ENCODE measurements at places on chromosomes 16 and 17. TPM values are rescaled to one million over a fixed set of nuclear protein-coding genes. Genes with fewer than 3 reads are reported as not detected.
A peak's percentile ranks its signal among the peaks of the same experiment; 100 is the strongest.

AGRP gene
- total RNA-seq: not detected

TEKT1 gene
- not detected for total RNA-seq

DNA sequence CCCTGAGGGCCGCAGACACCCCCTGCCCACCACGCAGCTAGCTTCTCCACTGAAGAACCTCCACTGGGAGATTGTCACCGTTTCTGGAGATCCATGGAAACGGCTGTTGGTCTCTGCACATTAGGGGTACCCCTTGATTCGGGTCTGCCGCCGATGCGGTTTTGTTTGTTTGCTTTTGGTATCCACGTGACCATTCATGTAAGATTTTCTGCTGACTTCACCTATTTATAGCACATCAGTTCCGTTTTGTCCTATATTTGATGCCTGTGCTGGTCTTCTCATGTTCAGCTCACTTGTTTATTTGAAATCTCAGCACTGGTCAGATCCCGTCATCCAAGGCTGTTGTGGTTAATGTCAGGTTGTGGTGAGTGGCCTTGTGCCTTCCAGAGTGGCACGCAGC is 21.1 kb downstream of the CRAMP1 start:
- no peak for DNase-seq

DNA sequence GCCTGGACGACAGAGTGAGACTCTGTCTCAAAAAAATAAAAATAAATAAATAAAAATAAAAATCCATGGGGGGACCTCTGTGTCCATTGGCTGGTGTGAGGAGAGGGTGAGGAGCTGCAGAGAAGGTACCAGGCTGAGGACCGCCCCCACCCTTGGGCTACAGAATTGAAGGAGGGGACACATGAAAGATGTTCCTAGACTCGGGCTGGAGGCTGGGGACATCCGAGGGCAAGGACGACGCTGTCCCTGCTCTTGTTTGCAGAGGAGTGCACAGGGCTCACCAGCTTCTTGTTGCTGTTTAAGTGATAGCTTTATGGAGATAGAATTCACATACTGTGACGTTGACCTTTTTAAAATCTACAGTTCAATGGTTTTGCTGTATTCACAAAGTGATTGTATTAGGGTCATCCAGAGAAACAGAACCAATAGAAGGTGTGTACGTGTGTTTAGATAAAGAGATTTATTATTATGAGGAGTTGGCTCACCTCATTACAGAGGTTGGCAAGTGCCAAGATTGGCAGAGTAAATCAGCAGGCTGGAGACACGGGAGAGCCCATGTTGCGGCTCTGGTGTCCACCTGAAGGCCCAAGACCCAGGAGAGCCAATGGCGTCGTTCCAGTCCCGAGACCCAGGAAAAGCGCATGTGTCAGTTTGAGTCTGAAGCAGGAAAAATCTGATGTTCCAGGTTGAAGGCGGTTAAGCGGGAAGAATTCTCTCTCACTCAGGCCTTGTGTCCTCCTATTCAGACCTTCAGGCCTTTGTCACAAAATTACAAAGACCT is 320.7 kb downstream of the SEC14L1 start:
- no peak for DNase-seq

- DNase-seq: no peak
Measured at GRCh38 chr17:31595666-31596381, 204.3 kb downstream of the RAB11FIP4 start.

GRCh38 chr17:55634702-55635101 is 88.0 kb downstream of the TMEM100 start:
- DNase-seq: no peak

DNA sequence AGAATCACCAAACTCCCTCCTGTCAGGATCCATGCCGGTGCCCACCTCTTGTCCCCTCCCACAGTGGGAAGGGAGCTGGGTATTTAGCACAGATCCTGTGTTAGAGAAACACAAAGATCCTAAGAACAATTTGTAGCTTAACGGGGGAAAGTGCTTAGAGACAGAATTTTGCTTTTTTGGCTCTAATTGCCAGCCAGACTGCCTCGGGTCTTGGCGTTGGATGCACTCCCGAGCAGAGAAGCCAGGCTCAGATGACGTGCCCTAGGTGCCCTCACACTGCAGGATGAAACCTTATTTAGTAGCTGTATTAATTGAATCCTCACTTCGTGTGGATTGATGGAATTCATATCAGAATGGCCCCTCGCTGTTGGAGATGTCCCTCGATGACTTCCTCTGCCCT is 22.5 kb upstream of the MAF start:
- DNase-seq: no peak

- DNase-seq: peak; percentile 83
Measured at GRCh38 chr17:49567871-49568694, 7.6 kb upstream of the NXPH3 start.

DNA sequence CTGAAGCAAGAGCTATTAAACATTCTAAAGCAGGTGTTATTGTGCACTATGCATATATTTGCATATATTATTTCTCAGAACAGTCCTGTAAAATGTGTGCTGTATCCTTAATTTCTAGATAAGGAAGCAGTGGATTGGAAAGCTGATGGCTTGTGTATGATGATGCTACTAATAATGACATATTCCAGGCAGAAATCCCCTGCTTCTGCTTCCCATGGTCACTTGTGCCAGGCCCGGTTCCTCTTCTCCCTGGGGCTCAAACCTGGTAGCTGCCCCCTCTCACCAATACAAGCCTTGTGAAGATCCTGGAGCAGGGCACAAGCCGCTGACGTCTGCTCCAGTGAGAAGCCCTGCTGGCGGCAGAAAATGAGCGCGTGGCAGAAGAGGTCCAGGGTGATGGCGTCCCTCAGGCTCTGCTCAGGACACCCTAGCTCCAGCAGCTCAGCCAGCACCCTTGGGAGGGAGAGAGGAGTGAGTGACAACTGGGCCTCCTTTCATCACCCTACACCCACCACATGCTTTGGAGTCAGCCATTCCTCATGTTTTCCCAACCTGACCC is 1.8 kb downstream of the CFAP119 start:
- DNase-seq: no peak

DNA sequence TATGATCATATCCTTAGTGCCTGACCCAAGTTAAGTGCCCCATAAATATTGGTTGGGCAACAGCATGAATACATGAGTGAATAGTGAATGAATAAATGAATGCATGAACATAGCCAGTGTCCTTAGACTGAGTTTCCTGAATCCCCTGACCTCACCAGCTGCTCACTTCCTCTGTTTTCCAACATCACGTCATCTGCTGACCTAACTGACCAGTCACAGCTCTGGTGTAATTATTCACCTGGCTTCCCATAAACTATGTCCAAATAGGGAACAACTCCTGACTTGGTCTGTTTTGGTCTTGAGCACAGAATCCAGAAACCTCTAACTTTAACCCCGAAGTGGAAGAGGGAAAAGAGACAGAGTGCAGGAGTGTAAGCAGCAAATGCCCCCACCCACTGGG is 83.4 kb downstream of the ASIC2 start:
- no peak for DNase-seq

- DNase-seq: no peak
Measured at GRCh38 chr17:80858301-80859001, 133.2 kb upstream of the CHMP6 start.

DNA sequence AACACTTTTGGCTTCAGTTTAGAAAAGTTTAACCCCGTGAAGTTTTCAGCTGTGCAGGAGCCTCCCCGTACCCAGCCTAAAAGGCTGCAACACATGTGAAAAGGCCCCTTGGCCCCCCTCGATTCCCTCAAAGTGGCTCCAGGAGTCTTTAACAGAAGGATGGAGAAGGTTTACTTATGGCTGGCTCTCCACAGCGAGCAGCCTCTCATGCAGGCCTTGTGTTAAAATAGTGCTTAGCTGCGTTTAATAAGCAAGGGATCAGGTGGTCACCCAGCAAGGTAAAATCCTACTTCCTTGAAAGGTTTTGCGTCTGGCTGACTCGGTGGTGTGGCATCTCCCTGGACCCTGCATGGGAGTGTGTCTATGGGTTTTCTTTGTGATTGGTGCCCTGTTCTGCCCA is 8.4 kb upstream of the CYLD start:
- no peak for DNase-seq

LGALS9B gene
- total RNA-seq: not detected

CLEC18B gene
- total RNA-seq: 0.65 TPM

GRCh38 chr16:73813527-73813926 is 483.1 kb upstream of the PSMD7 start:
- DNase-seq: no peak

DNA sequence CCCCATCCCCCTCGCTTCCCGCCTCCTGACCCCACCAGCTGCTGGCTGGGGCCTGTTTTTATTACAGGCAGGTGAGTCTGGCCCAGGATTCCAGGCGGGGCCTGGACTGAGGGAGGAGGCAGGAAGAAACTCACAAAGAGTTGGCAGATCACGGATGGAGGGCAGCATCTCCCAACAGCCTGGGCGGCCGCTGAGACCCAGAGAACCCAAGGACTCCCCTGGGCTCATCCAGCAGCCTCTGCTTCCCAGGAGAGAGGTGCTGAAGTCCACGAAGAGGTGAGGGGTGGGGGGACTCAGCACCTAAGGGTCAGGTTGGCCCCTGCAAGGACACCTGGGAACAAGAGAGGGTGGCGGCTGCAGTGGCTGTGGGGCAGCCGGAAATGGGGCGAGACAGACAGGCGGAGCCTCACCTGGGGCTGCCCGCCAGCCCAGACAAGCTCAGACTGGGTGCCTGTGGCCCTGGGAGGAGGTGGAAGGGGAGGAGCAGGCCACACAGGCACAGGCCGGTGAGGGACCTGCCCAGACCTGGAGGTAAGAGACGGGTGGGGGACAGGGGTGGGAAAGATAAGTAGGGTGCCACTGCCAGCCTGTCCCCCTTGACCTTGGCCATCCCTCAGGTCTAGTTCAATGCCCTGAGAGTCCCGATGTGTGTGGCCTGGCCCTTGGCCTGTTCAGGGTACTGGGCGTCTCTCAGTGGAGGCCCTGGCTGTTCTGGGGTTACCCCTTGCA is 8.7 kb upstream of the ADGRG1 start:
- no peak for DNase-seq

TMEM100 gene
- total RNA-seq: 26.0 TPM

DNA sequence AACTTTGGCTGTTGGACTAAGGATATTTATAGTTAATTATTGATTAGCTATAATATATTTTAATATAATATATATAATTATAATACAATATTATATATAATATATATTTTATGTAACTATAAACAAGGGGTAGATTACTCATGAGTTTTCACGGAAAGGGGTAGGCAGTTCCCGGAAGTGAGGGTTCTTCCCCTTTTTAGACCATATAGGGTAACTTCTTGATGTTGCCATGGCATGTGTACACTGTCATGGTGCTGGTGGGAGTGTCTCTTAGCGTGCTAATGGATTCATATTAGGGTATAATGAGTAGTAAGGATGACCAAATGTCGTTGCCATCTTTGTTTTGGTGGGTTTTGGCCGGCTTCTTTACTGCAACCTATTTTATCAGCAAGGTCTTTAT is 315.6 kb downstream of the WWOX start:
- DNase-seq: no peak

DHX40 gene
- 32.6 TPM for total RNA-seq

GRCh38 chr17:17833658-17834357 is 3.0 kb downstream of the SREBF1 start:
- no peak for DNase-seq

SMG1 gene
- total RNA-seq: 144 TPM

DNA sequence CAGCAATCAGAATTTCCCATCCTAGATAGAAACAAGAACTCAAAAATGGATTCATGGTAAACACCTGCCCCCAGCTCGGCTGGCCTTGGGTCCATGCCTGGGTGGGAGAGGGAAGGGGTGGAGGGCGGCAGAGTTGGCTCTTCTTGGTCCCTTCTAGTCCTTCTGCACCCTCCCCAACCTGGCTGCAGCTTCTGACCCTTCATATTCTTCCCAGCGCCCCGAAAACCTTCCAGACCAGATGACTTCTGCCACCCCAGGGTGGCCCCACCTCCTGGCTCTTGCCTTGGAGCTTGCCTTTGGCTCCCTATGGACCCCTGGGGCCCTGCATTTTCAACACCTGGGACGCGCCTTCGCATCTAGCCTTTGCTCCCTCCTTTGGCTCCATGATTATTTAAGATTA is 5.4 kb upstream of the GJD3 start:
- no peak for DNase-seq

SPATA22 gene
- not detected for total RNA-seq

GRCh38 chr16:83338941-83339340 is 468.8 kb upstream of the HSBP1 start:
- no peak for DNase-seq

- no peak for DNase-seq
Measured at GRCh38 chr17:65061646-65062045, 5.1 kb upstream of the GNA13 start.

ST6GALNAC2 gene
- total RNA-seq: 11.6 TPM

- no peak for DNase-seq
Measured at GRCh38 chr17:33056399-33057146, 64.9 kb downstream of the SPACA3 start.

ATP2C2 gene
- total RNA-seq: not detected

CRHR1 gene
- not detected for total RNA-seq

- DNase-seq: no peak
Measured at GRCh38 chr17:75288770-75289114, 491 bp downstream of the SLC25A19 start.

DNA sequence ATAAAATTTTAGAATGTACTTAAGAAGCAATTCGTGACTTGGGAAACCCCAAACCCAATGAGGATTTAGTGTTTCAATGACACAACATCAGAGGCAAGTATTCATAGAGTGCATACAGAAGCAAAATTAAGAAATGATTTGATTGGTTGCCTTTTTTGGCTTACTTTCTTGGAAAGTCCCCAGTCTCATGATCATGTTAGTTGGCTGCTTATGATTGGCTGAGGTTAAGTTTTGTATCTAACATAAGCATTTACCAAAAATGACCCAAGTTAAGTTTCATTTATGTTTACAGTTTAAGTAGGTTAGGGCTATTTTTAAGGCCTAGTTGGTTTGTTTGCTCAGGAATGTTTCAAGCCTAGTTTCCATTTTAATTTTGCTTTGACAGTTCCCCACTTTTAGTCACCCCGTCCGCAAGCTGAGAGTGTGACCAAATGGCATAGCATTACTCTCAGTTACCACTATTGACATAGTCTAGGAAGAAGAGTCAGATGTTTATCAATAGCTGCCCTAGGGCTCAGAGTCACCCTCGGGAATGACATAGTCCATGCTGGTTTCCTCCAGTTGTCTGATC is 36.2 kb downstream of the DGKE start:
- DNase-seq: no peak

C1QTNF8 gene
- total RNA-seq: not detected
